A172 (cell line): ENCODE measurements at places on chromosomes 2 and 18.

DNA sequence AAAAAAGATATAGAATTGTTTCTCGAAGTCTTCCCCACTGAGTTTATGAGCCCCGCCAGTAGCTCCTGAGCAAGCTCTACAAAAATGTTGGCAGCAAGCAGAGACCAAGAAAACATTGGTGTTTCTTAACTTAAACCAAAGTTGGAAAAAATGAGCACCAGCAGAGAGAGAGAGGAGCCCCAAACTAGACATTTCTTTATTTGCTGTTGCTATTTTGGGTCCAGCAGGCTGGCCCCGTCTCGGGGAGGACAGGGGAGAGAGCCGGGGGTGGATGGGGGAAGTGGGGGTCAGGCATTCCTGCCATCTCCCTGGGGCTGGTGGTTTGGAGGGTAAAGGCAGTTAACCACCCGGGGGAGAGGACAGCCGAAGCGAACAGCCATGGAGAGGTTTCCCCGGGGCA lies 113.0 kb downstream of the DYSF start:
- DNase-seq: no peak

DNA sequence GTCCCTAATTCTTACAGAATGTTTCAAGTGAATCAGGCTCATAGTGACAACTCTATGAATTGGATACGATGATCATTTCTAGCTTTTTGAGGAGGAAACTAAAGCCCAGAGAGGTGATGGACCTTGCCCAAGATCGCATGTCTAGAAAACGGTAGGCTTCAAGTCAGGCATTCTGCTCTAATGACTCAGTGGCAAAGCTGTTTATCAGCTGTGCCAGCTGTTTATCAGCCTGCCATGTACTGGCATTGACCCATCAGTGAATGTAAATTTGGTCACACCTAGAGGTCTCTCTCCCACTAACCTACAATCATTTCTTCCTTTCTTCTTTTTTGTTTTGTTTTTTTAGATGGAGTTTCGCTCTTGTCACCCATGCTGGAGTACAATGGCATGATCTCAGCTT lies 6.1 kb upstream of the DAW1 start:
- DNase-seq: no peak

DNA sequence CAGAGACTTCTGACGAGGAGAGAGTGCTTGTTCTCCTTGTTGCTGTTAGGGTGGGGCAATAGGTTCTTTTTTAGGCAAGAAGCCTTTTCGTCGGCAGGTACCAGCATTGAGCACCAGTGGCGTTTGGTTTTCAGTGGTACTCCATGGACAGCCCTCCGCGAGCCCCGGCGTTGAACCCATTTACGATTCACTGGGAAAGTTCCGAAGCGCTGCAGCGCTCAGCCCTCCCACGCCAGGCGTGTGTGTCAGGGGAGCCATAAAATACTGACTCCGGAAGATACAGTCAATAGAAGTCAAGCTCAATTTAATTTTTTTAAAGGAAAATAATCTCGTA lies 494 bp upstream of the ROCK1 start:
- no peak for DNase-seq

- peak; percentile 53 for DNase-seq
Observed at GRCh38 chr18:56516789-56517188, 121.6 kb downstream of the TXNL1 start.

- no peak for DNase-seq
Observed at GRCh38 chr2:219701847-219702634, 74.6 kb downstream of the SLC4A3 start.

DNA sequence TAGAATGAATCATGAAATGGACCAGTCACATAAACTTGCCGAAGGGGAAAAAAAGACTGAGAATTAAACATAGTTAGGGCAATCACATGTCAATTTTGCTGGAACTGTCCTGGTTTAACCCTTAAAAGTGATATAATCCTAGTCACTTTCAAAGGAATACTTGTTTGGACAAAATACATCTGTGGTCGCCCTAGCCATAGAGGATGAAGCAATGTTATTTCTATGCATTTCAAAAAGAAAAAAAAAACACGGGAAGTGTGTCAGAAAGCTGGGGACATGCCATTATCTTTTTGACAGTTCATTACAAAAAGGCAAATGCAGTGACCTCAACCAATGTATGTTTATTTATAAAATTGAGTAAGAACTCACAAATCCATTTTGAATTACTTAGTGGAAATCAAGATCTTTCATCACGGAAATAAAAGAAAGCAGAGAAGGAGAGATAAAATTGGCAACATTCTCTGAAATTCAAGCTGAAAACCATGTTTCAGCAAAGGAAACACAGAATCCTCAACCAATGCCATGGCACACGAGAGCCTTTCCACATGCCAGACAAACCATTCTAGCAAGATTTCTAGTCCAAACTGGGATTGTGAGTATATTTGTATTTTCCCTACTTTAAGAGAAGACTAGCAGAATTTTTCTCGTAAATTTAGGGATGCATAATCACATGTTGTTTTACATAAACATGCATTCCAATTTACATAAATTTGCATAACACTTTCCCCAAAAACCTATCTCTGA lies 854.3 kb upstream of the ACVR2A start:
- DNase-seq: no peak

DNA sequence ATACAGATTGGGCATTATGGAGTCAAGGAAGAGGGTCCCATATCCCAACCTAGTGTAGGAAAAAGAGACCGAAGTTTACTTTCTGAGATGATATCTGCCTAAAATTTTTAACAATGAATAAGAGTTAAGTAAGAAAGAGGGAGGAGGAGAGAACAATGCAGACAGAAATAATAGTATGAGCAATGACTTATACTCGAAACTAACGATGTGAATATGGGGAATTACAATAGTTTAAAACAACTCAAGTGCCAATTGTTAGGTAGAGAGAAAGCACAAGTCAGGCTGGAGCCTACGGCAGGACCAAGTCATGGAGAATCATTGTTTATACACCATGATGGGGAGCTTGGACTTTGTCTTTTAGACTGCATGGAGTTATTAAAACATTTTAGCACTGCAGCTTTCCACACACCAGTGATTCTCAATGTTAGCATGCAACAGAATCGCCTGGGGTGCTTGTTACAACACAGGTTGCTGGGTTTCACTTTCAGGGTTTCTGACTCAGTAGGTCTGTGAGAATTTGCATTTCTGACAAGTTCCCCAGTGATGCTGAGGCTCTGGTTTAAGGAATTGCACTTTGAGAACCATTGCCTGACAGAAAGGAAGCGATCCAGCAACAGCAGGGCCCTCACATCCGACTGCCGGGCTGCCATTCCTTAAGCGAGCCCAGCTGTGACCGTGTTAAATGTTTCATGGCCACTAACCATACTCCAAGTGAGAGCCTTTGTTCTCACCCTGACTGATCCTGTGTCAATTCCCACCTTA lies 511.2 kb downstream of the DCDC2C start:
- DNase-seq: no peak
